NCI-H524 (cell line): ENCODE measurements at places on chromosomes 3 and 15.
A peak's percentile ranks its signal among the peaks of the same experiment; 100 is the strongest.

DNA sequence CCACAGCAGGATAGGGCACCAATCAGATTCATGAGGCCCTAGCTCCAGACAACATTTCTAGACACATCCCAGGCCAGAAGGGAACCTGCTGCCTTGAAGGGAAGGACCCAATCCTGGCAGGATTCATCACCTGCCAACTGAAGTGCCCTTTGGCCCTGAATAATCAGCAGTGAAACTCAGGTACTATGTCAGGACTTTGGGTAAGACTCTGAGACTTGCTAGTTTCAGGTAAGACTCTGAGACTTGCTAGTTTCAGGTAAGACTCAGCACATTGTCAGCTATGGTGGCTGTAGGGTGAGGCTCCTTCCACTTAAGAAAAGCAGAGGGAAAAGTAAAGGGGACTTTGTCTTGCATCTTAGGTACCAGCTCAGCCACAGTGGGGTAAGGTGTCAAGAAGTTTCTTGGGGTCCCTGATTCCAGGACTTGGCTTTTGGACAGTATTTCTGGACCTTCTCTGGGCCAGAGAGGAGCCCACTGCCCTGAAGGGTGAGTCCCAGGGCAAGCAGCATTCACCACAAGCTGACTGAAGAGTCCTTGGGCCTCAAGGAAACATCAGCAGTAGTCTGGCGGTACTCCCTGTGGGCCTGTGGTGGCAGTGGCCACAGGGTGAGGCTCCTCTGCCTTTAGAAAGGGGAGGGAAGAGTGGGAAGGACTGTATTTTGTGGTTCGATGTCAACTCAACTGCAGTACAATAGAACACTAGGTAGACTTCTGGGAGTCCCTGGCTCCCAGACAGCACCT, 13.7 kb upstream of the COL8A1 start:
- DNase-seq: no peak

DNA sequence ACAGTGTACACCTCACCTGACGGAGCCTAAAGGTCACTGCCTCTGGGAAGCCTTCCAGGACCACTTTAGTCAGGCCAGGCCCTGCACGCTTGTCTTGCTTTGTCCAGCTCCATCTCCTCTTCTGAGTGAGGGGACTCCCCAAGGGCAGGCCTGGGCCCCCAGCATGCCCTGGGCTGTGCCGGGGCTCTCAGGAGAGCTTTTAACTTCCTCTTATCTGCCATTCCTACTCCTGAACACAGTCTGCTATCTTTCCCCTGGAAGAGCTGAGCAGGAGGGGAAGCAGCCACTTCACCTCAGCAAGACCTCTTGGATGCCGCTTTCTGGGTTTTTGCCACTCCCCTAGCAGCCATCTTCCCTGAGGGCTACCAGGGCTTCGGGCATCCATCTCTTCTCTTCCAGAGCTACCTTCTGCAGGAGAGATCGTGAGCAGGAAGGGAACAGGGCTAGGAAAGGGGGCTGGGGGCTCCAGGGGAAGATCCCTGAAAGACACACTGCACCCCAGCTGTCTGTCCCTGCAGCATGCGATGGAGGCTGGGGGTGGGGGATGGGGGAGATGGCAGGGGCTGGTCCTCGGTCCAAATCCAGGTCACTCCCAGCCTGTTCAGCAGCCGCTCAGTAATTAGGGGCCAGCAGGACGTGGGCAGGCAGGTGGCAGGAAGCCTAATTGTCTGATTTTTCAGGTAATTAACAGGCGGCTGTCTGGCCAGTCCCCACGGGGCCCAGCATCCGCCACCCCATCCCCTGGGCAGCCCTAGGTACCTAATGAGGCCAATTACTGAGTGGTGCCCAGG, 19.9 kb upstream of the RPL29 start:
- peak; percentile 12 for DNase-seq

GRCh38 chr15:40990080-40990479, 36.8 kb downstream of the CHAC1 start:
- no peak for DNase-seq

GRCh38 chr3:141828890-141829289, 47.6 kb upstream of the ATP1B3 start:
- DNase-seq: peak; percentile 88

GRCh38 chr15:71256934-71257664, 141.8 kb downstream of the THSD4 start:
- DNase-seq: no peak

GRCh38 chr3:194586836-194587235, 46.4 kb downstream of the TMEM44 start:
- DNase-seq: no peak

DNA sequence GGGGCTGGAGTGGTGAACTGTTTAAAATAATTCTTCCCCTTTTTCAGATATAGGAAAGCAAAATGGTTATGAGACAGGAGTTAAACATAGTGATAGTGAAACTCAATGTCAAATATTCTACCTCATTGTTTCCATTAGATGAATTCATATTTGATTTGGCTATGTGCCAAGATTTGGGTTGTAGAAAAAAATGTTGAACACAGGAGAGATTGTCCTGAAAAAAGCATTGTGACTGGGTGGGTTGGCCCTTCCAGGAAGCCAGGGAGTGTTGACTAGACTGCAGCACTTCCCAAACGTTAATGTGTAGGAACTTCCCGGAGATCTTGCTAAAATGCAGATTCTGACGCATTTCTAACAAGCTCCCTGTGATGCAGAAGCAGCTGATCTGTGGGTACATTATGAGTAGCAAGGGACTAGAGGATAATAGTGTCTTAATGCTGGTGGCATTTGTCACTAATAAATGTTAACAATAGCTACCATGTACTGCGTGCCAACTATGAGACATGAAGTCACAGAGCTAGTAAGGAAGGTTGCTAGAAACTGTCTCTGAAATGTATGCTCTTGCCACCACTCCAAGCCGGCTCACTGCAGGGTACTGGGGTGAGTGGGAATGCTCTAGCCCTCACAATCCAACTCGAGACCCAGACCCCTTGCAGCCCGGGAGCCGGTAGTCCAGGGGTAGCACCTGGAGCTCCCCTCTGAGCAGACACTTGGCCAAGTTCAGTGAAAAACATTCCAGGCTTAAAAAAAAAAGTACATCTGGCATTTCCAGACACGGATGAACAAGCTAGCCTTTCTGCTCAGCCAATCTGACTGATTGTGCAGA, 120.6 kb downstream of the CD47 start:
- no peak for DNase-seq

DNA sequence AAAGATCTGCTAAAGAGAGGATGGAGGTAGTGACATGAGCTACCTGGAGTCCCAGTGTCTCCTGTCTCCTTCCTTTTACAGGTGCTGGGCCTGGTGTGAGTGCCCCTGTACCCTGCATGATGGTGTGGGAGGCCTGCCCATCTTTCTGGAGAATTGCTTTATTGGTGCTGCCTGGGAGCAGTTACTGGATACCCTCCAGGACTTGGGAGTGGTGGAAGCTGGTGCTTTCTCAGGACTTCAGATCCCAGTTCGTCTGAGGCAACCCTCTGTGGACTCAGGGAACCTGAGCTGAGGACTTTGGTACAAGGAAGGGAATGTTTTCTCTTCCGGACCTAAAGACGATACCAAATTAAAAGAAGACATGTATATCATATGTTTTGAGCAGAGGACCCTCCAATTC, 18.3 kb upstream of the NUDT16 start:
- no peak for DNase-seq

- no peak for DNase-seq
These were observed 97.8 kb downstream of the DAPK2 start for GRCh38 chr15:63948436-63948835.

GRCh38 chr15:81843226-81843625, 202.6 kb downstream of the MEX3B start:
- DNase-seq: no peak

- no peak for DNase-seq
These were observed 614.8 kb upstream of the BCHE start for GRCh38 chr3:166451997-166452396.

GRCh38 chr3:33060609-33061337, 36.2 kb downstream of the GLB1 start:
- no peak for DNase-seq

GRCh38 chr3:8845641-8846040, 76.2 kb upstream of the OXTR start:
- no peak for DNase-seq

GRCh38 chr15:83775738-83776137, 121.8 kb downstream of the ADAMTSL3 start:
- DNase-seq: no peak

GRCh38 chr3:9915254-9916141, 1.4 kb upstream of the IL17RC start:
- peak; percentile 53 for DNase-seq

GRCh38 chr3:172980849-172981248, 160.2 kb downstream of the SPATA16 start:
- no peak for DNase-seq

- no peak for DNase-seq
These were observed 75.6 kb upstream of the PRICKLE2 start for GRCh38 chr3:64300790-64301423.

DNA sequence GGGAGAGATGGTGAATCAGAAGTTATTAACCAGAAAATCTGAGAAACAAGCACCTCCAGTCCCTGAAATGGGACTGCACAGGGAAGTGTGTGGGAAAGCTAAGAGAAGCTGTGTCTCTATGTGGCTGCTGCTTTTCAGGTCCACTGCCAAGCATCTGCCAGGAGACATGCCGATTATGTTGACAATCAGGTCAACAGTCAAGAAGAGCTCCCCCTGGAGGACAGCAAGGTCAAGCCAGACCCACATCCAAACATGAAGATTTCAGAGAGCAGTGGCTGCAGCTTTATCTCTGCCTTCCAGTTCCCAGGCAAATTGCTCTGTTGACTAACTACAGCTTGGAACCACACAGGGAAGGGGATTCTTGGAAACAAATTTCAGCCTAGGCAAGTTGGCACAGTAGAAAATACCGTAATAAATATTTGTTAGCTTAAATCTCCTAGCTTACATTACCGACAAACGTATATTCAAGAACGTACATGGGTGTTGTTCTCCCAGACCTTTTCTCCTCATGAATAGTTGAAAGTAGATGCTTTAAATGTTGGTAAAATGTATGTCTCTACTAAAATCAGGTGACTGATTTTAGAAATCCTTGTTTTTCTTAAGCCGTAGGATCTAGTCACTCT, 394.5 kb upstream of the RARB start:
- peak; percentile 72 for DNase-seq

DNA sequence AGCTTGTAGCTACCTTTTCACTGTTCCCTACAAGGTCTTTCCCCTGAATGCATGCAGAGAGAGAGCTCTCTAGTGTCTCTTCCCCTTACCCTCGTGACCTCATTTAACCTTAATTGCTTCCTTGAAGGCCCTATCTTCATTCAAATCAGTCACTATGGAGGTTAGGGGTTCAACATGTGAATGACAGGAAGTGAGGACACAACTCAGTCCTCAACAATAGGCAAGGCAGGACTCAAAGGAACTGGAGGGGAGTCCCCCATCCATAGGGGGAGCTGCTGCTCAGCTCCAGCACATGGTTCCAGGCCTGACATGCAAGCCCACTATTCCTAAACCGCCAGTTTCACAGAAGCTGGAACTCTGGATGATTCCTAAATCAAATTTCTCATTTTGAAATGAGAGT, 33.8 kb upstream of the GYG1 start:
- peak; percentile 2 for DNase-seq

DNA sequence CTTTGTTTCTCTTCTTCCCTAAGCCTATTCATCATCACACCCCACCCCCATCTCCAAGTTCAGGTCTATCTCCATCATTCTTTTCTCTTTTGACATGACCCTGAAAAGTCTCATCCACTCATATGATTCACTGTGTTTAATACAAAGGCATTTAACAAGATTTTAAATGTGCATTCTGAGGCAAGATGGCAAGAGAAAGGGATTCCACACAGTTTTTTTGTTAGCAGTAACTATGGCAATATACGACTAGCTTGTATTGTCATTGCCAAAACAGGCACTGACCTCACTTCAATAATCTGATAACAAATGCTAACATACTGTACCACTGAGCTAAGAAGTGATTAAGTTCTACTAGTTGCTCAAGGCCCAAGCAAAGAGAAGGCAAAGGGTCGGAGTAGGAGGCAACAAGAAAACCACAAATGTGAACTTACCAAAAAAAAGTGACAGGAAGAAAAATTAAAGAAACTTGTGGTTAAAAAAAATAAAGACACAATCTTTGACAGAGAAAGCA, 53.2 kb downstream of the FBN1 start:
- no peak for DNase-seq

DNA sequence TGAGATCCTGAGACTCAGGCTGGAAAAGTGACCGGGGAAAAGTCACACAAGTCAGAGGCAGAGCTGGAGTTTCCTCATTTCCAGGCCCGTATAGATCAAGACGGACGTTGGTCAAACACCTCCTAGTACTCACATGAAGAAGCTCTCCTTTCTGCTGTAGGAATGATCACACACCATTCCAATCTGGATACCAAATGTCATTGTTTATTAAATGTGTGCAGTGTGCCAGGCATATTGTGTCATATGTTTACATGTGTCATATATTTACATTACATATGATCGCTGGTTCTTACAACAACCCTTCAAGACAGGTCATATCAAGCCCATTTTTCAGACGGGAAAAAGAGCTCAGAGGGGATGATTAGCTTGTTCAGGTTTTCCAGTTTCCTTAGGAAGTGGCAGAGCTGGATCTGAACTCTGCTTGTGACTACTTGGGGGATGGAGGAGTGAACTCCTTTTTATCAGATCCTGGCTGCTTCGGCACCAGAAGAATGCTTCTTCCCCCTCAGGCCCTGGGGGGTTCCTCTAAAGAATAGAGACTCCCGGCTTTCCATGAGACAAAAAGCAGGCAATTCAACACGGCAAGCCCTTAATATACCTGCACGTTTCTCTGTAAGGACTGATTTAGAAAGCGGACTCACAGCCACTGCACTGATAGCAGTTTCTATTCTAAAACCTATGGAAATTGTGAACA, 41.9 kb downstream of the FAM43A start:
- no peak for DNase-seq

GRCh38 chr15:65038836-65039235, 6.4 kb upstream of the SLC51B start:
- DNase-seq: no peak

DNA sequence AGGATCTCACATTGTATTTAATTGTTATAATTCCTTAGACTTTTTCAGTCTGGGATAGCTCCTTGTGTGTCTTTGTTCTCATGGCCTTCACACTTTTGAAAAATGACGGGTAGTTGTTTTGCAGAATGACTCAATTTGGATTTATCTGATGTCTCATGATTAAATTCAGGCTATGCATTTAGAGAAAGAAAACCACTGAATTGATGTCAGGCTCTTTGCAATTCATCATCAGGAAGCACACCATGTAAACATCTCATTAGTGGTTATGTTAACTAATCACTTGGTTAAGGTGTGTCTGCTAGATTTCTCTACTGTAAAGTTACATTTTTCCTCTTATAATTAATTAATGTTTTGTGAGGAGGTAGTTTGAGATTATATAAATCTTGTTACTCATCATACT, 8.0 kb upstream of the SLC22A13 start:
- no peak for DNase-seq

- DNase-seq: no peak
These were observed 868.6 kb downstream of the OTOL1 start for GRCh38 chr3:162365066-162365719.
